ENCODE measurements at places on chromosomes 3 and 15.
A peak's percentile ranks its signal among the peaks of the same experiment; 100 is the strongest.

DNA sequence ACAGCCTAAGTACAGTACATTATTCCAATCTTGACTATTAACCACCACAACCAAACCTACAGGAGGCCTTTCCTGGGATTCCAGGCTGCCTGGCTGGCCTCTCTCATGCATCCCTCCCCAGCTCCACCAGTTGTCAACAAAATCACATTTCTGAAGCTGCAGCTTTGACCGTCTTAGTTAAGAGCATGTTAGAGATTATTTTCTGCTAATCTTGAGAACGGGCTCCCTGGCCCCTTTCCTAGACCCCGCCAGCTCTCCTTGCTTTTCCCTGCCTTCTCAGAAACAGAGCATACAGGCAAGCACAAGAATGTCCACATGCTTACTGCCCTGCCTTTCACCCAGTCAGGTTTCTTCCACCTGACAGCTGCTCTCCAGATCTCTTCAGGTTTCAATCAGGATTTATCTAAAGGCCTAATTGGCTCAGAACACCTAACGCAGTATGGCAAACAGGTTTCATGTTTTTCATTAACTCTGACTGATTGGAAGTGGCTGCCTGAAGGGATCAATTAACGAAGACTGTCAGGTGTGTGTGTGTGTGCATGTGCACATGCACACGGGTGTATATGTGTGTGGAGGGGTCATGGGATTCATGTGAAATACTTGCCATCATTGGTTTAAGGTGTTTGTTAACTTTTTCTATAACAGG is 12.3 kb downstream of the KY start:
- DNase-seq: no peak

DNA sequence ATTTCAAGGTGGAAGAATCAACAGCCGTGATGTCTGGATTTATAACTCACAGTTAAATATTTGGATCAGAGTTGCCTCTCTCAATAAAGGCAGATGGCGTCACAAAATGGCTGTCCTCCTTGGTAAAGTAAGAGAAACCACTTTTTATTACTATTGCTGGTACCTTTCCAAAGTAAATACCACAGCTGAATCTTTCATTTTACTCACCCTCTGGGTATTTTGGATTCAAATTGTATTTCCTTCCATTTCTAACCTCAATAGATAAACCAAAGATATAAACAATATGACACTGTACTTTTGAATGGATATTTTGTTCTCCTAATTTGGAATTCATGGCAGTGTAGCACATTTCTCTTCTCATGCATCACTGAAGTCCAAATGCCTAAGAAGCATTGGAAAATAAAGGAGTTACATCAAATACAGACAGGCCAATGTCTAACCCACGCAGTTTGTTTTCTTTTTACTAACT is 29.5 kb downstream of the KLHL24 start:
- DNase-seq: no peak

GRCh38 chr3:174859114-174859735 is at the start of gene NAALADL2:
NAALADL2 (plus strand) TSS chr3:174859334.
- DNase-seq: no peak

- DNase-seq: no peak
Measured at GRCh38 chr15:101172501-101173071, 79.3 kb downstream of the CHSY1 start.

- DNase-seq: no peak
Measured at GRCh38 chr3:45950686-45951600, 7.7 kb downstream of the CXCR6 start.

GRCh38 chr3:134211797-134212196 is 38.9 kb downstream of the RYK start:
- no peak for DNase-seq

DNA sequence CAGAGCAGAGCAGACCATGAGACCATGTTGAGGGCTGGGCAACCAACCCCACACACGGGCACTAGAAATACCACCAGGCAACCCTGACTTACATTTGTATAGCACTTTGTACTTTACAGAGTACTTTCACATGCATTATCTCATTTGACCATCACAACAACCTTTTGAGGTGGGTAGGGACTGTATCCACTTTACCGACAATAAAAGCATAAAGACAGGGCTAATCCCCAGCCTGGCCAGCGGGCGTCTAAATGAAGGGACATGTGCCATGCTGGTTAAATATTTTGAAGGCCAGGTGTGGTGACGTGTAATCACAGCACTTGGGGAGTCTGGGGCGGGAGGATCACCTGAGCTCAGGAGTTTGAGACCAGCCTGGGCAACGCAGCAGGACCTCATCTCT is 23.6 kb downstream of the RASGRP1 start:
- DNase-seq: no peak

DNA sequence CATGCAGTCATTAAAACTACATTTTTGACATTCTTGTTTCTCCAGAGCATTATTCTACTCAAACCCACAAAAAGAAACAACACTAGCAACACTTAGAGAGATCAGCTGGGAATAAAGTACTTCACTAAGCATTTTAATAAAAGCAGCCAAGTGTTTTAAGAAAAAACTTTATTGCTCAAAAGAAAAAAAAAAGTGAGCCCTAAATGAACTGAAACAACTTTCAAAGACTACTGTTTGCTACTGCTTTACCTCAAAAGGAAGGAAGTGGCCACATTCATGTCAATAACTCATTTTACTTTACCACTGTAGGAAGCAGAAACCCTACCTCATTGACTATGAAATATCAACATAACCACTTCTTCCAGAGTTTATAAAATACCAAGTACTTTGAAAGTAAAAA is 91.3 kb downstream of the UACA start:
- no peak for DNase-seq

DNA sequence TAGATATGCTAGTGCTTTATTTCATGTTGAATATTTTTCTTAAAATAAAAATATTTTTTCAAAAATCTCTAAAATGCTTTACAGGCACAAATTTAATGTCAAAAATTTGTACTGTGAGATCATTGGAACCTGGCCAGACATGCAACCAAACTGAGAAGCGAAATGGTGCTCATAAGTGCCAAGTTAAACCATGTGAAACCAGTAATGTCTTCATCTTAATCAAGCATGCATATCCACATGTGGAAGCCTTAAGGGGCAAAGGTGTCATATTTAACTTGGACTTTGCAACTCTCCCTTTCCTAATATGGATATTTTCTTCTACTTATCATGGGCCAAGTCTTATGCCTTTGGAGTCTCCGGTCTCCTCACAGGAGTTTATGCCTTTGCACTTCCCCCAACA is 208.9 kb upstream of the COL8A1 start:
- no peak for DNase-seq

DNA sequence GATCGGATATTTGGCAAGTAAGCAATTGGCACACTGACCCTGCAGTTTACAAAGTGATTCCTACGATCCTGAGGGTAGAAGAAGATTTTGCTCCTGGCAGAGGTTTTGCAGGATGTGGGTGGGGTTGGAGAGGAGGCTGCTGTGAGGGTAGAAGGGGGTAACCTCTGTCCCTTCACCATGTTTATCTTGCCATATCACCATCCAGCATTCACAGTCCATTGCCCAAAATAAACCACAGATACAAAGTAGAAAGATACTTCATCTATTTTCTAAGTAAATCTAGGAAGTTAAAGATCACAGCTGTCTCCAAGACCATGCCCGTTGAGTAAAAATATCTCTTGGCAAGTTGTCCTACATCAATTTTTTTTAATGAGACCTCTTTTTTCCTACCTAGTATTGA is 51.6 kb downstream of the LIPC start:
- no peak for DNase-seq

GRCh38 chr15:78077053-78077870 is at the start of gene TBC1D2B:
TBC1D2B (minus strand) TSS chr15:78077711; CDS start chr15:78077652, 59 bp downstream.
- peak; percentile 55 for DNase-seq

GRCh38 chr3:178537122-178537705 is 978 bp downstream of the KCNMB2 start:
- DNase-seq: no peak

DNA sequence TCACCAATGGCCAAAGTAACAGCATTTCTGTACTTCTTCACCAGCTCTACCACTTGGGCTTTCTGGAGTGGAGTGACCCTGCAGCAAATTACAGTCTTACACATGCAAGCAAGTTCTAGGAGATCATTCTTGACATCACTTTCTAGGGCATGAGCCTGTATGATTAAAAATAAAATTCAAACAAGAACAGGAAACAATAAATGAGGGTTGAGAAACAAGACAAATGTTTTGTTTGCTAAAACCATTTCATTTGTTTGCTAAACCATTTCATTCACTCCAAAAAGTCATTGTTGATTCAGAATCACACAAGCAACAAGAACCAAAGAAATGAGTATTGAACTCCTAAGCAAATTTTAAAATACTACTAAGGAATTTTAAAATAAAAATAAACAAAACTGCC is 220.9 kb downstream of the ATP8B4 start:
- no peak for DNase-seq

GRCh38 chr3:120487191-120487650 is 36.4 kb upstream of the FSTL1 start:
- no peak for DNase-seq

- DNase-seq: no peak
Measured at GRCh38 chr3:159902546-159903314, 85.9 kb upstream of the IL12A start.

DNA sequence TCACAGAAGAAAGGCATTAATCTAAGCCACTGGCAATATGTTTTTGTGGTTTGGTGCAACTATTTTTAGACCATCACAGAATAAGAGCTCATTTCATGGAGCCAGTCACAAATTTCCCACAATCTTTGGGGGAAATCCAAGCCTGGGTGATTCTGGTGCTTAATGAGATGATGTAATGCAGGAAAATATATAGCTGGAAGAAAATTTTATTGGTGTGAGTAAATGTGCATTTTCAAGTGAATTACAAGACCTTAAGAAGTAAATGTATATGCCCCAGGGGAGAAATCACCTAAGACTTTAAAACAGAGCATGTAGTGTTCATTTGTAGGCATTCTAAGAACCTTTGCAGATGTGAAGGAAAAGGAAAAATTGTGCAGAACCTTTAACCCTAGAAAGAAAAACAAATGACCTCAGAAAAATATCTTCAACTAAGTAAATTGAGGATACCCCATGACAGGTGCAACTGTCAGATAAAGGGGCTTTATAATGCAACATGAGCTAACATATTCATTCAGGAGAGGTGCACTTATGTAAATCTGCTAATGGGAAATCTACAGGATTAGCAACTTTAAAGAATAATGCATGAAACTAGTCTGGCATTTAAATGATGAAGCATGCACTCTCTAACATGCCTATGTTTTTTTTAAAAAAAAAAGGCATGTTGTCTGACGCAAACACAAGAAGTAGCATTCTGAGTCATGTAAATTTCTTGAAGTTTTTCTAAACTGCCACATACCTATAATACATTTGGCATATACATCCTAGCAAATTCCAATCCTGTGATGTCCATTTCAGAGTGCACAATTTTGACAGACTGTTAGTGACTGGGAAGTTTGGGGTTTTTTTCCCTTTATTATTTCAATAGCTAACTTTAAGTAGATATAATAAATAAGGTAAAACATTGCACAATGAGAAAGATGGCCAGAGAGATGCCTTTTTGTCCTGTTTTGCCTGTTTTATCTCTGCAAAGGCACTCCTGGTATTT is 105.1 kb downstream of the MEX3B start:
- no peak for DNase-seq

GRCh38 chr3:189708375-189708774 is 77.2 kb downstream of the TP63 start:
- DNase-seq: no peak

DNA sequence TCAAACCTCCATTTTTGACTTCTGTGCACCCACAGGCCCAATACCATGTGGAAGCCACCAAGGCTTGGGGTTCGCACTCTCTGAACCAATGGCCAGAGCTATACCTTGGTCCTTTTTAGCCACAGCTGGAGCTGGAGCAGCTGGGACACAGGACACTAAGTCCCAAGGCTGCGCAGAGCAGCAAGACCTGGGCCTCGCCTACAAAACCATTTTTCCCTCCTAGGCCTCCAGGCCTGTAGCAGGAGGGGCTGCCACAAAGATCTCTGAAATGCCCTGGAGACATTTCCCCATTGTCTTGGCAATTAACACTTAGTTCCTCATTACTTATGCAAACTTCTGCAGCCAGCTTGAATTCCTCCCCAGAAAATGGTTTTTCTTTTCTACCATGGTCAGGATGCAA is 81.3 kb downstream of the ZMAT3 start:
- no peak for DNase-seq

DNA sequence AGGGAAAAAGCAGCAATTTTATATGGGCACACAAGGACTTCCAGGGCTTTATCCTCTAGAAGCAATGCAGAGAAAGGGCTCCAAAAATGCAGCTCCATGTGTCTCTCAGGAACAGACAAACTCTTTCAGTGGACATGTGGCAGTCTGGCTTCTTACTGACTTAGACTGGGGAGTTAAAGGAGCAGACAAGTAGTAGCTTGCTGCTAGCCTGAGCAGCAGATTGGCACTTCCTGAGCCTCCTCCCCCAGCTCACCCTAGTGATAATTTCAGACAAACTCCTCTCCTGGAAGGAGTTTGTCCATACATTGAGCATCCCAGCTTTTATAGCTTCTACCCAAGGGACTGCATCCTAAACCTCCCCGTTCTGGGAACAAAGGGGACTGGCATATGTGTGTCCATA is 101.7 kb upstream of the MANF start:
- no peak for DNase-seq

DNA sequence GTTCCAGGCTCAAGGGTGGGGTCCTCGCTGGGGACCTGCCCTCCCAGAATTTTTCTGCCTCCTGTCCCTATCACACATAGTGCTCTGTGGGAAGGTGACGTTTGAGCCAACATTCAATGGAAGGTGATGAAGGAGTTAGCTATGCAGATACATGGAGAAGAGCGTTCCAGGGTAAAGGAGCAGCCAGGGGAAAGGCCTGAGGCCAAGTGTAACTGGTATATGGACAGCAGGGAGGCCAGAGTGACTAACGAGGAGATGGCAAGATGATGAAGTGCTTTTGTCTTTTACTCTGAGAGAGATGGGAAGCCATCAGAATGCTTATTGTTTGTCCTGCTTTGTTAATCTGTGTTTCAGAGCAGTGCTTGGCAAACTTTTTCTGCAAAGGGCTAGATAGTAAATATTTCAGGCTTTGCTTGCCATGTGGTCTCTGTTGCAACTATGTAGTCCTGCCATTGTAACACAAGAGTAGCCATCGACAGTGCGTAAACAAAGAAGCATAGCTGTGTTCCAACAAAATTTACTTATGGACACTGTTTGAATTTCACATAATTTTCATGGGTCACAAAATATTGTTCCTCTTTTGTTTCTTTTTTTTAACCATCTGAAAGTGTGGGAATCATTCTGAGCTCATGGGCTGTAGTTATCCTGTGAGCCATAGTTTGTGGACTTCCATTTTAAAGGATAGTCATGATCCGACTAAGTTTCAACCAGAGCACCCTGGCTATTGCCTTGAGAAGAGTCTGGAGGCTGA is 25.8 kb upstream of the PIAS1 start:
- DNase-seq: no peak

DNA sequence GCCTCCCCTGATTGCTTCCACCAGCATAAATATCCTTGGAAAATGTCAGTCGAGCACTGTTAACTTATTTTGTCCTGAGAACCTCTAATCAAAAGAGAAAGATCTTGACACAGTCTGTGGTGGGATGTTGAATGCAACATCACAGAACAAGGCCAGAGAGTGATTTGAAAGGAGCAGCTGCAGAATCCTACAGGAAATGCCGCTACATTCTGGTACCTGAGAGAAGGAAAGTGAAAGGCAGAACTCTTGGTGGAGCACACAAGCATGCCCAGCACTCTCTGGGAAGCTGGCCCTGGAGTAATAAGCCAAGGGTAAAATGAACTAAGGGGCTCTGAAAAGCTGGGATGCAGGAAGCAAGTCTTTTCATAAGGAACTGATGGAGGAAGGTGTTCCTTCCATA is 75.8 kb downstream of the CBLB start:
- DNase-seq: no peak
